ENCODE measurements at places on chromosomes 7 and 10.

DNA sequence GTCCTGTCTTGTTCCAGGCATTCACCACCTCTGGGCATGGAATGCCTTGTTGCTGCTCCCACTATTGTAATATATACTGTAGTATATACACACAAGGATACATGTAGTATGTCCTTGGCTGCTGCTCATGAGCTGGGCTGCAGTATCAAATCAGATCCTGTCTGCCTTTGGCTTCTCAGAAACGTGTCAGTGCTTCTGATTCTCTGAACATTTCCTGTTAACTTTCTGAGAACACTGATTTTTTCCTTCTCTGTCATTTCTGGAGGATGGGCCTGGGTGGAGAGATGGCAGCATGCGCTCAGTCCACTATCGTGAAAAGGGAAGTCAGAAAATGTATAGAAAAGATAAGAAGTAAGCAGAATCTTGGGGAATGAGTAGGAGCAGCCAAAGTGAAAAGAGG, 12.2 kb downstream of the SFTPA2 start:
- no peak for DNase-seq

- no peak for DNase-seq
Measured at GRCh38 chr7:128275681-128276080, 34.6 kb downstream of the LEP start.

GRCh38 chr7:88449410-88449809, 142.7 kb upstream of the STEAP4 start:
- DNase-seq: no peak

GRCh38 chr10:43074409-43074808, 2.5 kb upstream of the RET start:
- no peak for DNase-seq

DNA sequence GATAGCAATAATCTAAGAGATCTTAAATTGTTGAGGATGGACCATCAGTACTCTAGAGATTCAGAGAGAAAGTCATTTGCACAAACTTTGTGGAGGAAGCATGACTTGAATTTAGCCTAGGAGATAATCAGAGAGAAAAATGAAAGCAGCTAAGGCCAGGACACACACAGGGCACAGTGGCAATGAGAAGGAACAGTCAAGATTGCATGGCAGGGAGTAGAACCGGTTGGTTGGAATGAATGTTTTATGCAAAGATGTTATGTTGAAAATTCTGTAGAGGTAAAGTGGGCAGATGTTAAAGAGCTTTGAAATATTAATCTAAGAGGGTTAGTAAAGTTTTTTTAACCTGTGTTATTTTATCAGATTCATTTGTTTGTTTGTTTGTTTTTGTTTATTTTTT, 521.8 kb downstream of the GATA3 start:
- DNase-seq: no peak

Data from activated naive CD4-positive, alpha-beta T cell treated with anti-CD3 and anti-CD28 coated beads, Interleukin-2, amount 50 U/mL, for 16 hours (primary cell).